ENCODE measurements at places on chromosomes 6 and 20.

- no peak for DNase-seq
Observed at GRCh38 chr20:41480054-41480770, 113.6 kb upstream of the EMILIN3 start.

DNA sequence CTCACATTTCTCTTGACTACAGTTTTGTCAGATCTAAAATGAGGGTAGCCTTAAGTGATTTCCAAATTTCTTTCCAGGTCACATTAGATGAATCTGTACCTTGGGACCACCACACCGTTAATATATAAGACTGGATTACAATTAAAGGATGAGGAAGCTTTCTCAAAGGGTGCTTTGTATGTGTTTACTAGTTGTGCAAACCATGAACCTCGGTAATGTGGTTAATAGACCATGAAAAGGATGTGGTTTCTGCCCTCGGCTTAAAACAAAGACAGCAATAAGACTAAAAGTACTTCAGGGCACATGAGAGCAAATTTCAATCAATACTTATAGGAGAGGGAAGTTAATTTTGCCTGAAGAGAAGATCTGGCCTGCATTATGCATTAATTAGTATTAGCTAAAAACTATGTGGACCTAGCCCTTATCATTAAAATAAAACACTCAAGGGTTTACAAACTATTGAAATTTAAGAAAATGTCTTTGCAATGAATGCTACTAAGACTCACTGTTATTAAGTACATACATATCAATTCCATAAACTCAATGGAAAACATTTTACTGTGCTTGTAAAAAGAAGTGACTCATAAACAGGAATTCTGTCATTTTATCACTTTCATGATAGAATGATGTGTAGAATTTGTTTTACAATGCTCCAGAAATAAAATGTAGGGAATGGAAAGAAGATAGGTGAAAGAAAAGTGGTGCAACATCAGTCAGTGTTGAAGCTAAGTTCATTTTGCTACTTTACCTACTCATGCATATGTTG, 936 bp upstream of the TMX4 start:
- no peak for DNase-seq

DNA sequence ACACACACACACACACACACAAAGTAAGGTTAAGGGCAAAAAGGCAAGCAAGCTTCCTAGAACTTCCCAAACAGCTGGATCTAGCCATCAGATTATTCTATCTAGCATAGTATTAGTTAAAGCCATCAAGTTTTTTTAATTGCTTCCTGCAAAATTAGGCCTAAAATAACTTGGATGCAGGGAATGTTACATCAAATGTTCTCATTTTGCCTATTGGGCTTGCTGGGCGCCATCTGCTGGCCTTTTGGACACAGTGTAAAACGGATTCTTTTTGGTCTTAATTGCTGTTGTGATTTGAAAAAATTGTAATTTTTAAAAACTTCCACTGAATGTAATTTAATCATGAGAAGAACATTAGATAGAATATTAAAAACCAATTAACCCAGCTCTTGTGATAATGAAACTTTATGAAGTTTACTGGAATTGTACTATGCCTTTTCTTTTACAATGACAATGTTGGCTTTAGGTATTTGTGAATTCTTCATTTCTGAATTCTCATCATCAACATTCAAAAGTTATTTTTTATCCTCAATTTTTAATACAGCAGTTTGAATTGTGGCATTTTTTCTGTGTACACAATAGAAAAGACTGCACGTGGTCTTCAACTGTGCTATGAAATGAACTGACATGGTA, 6.8 kb downstream of the MKKS start:
- peak; percentile 61 for DNase-seq

GRCh38 chr20:60144974-60145527, 186.8 kb downstream of the CDH26 start:
- DNase-seq = no peak

DNA sequence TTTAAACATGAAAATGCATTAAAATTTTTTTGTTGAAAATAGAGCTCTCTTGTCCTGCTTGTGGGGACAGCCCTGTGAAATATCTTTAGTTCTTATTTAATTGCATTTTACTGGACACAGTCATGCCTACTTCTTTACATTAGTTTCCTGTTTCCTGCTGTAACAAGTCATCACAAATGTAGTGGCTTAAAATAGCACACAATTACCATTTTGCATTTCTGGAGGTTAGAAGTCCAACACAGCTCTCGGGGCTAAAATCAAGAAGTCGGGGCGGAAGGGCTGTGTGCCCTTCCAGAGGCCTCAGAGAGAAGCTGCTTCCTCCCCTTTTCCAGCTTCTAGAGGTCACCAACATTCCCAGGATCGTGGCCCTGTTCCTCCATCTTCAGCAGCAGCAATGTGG, 29.4 kb downstream of the PNLDC1 start:
- no peak for DNase-seq

- no peak for DNase-seq
Observed at GRCh38 chr6:79712616-79713135, 81.5 kb downstream of the SH3BGRL2 start.

DNA sequence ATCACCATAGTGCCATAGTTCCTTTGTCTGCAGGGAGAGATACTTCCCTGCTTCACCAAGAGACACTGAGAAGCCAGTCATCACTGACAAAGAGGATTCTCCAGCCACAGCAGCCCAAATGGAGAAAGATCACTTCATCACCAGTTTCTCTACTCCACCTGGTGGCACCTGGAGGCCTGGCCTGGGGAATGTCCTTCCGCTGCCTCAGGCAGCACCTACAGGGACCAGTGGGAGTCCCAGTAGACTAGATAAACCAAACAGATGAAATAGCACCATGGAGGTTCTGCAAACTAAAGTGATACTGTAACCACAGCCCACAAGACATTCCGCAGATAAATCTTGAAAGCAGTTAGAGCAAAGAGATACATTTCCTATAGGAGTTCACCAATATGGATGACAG, 266.5 kb downstream of the C6orf118 start:
- no peak for DNase-seq

GRCh38 chr6:109308018-109308492, 74.2 kb downstream of the CD164 start:
- DNase-seq = peak; percentile 93

GRCh38 chr6:145247692-145248419, 487.5 kb downstream of the EPM2A start:
- peak; percentile 63 for DNase-seq

GRCh38 chr6:153145591-153145990, 14.5 kb upstream of the RGS17 start:
- no peak for DNase-seq

DNA sequence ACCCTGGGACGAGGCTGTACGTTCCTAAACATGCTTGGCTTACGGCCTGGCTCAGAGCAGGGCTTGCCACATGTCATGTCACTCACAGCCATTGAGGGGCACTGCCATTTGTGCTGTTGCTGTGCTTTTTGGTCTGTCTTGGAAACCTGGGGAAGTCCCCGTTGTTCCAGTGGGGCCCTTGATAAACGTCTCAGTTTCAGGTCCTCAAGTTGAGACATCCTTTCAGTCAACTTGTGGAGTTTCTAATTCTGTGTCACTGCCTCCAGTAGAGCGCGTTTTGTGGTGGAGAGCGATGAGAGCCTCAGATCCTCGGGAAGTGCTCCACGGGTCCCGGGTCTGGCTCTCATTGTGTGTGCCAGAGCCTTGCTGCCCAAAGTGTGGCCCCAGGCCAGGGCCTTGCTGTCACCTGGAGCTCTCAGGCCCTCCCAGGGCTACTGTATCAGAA, 43.0 kb upstream of the CCR6 start:
- no peak for DNase-seq
